ENCODE measurements at places on chromosomes 5 and 9. TPM values are rescaled to one million over a fixed set of nuclear protein-coding genes. Genes with fewer than 3 reads are reported as not detected.
A peak's percentile ranks its signal among the peaks of the same experiment; 100 is the strongest.

GRCh38 chr5:11540112-11540511, 364.1 kb downstream of the CTNND2 start:
- no peak for DNase-seq

Gene ANKDD1B
- 0.15 TPM for polyA plus RNA-seq

Gene TMEM250
- polyA plus RNA-seq = 25.9 TPM

Gene PTGDS
- polyA plus RNA-seq = 0.25 TPM

Gene C9orf43
- polyA plus RNA-seq = 0.59 TPM

Gene HSD17B3
- not detected for polyA plus RNA-seq

GRCh38 chr5:146448783-146449519, 1.8 kb downstream of the TCERG1 start:
- DNase-seq = peak; percentile 41

GRCh38 chr9:83041771-83042170, 21.2 kb downstream of the RASEF start:
- DNase-seq = no peak

DNA sequence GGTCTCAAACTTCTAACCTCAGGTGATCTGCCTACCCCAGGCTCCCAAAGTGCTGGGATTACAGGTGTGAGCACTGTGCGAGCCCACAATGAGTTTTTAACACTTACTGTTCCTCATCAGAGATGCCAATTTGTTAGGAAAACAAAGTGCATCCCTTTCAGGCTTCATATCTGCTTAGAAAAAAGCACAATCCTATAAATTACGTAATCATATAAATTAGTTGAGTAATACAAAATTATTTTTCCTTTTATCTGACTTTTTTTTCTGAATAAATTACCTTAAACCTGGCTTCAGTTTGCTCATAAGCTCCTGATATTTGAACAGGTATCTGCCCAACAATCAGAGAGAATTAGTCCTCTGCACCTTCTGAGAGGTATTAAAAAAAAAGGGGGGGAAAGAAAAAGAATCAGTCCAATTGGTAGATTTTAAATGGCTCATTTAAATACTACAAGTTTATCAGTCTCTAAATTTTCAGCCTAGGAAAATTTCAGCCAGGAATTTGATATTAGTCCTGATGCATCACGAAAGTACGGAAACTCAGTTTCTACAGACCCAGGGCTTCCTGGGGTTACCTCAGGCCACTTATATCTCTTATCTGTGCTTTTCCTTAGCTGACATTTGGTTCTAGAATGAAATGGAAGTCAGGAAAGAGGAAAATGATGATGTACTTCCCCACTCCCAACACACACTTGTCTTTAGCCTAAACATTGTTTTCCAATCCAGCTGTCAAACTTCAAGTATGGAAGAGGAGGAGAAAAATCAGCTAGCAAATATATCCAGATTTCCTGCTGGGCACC, 26.8 kb downstream of the ITGA1 start:
- DNase-seq = no peak

DNA sequence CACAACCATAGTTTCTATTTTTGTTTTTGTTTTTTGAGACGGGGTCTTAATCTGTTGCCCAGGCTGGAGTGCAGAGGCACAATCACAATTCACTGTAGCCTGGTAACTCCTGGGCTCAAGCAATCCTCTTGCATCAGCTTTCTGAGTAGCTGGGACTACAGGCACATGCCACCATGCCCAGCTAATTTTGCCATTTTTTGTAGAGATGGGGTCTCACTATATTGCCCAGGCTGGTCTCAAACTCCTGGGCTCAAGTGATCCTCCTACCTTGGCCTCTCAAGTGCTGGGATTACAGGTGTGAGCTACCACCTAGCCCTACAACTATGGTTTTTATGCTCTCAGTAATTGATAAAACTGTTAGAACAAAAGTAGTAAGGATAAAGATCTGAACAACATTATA, 147.5 kb upstream of the SHB start:
- DNase-seq = no peak

Gene TLE1
- polyA plus RNA-seq = 6.4 TPM

DNA sequence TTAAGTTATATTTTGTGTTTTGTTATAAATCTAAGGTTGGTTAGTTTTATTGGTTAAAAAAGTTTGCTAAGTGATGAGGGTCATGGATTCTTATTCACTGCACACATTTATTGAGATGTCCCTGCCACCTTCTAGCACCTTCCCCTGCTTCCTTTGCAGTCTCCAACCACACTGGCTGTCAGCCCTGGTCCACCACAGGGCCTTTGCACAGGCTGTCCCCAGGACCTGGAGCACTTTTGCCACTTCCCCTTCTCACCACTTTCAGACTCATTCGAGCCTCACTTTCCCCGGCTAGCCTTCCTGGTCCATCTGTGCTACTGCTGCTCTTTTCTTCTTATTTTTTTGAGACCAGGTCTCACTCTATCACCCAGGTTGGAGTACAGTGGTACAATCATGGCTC, 45.3 kb downstream of the ARHGAP26 start:
- no peak for DNase-seq

- DNase-seq = peak; percentile 91
Observed at GRCh38 chr5:177471610-177472356, 1.7 kb downstream of the DBN1 start.

DNA sequence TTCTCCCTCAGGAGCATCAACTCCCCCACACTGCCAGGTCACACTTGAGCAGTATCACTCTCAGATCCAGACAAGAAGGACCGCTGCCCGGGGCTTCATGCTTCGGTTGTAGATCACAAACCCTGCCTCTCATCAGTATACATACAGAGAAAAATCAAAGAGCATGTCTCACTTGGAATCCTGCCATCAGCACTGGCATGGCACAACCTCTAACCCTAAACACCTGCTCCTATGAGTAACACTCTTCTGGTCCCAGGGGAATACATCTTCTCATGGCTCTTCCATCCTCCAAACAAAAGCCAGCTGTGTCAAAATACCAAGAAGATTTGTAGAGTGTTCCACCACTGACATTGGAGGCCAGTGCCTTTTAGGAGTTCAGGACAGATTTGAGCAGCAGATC, 84.8 kb upstream of the MIER3 start:
- DNase-seq = no peak

GRCh38 chr5:11273180-11273903, 512.3 kb upstream of the DAP start:
- peak; percentile 13 for DNase-seq

GRCh38 chr5:57004800-57005199, 52.9 kb upstream of the MIER3 start:
- DNase-seq = no peak

Gene INSL6
- polyA plus RNA-seq = not detected

DNA sequence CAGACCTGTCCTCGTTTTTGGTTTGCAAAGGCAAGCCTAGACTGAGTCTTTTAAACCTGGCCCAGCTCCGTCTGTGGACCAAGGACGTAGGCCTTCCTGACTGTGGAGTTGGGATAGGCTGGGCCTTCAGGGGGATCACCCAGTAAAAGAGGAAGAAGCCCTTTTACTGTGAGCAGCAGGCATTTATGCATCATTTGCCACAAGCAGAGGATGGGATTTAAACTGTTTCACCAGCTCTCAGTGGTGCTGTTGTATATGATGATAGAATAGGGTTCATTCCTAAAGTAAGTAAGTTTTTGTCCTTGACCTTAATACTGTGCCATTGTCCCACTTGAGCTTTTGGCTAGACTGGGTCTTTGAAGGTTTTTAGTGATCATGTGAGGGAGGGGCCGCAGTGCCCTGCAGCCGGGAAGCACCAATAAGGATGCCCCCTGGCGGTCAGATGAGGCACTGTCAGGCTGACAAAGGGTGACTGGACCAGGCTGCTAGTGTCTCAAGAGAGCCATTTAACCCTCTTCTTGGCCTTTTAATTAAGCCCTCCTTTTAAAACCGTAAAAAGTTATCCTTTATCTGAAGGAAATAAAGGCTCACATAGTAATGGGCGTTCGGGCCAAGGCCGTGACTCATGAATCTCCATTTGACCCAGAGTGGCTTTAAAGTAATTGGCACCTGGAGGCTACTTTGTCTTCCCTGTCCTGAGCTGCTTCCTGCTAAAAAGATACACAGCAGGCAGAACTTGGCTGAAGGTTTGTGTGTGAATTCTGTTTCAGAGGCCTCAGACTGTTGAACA, 74.0 kb downstream of the UBAP1 start:
- peak; percentile 76 for DNase-seq

Gene PCDHGA4
- polyA plus RNA-seq = 8.6 TPM

DNA sequence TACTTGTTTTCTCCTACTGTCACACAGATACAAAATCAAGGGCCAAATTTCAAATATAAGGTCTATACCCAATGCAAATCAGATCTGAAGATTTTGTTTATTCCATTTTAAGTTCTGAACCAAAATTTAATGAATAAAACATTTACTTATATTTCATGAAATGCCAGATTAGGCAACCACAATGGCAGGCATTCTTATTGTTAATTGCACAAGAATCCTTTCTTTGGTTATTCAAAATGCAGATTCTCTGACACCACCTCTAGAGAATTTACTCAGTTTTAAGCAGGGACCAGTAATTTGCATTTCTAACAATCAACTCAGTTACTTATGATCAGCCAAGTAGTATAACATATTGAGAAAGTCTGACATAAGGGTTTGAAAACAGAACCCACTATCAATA, 972.4 kb upstream of the ACO1 start:
- DNase-seq = no peak

- DNase-seq = no peak
Observed at GRCh38 chr9:94685359-94685758, 41.1 kb upstream of the AOPEP start.

Gene FOXD4L5
- not detected for polyA plus RNA-seq

DNA sequence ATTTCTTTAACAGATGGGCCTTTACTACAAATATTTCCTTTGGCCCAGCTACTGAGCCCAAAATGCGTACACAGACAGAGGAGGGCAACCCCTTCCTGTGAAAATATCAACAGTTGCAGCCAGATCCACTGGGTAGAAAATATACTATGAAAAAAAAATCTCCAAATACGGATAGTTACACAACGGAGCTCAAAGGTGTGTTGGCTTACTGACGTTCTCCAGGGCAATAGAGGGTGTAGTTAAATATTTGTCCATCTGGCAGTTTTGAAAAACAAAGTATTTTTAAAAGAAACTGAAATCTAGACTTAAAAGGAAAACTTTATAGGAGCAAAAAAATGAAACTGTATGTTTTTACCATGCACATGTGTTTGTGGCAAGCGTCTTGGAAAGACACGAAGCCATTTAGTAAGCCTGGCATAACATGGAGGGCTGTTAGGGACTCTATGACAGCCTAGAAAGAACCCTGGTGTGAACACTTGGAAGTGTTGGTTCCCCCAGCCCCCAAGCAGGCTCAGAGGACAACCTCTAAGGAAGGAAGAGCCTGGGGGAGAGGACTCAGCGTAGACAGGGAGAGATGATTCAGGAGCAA, 157.8 kb upstream of the TRPM3 start:
- DNase-seq = no peak

- DNase-seq = no peak
Observed at GRCh38 chr5:34775886-34776285, 63.1 kb upstream of the TTC23L start.

DNA sequence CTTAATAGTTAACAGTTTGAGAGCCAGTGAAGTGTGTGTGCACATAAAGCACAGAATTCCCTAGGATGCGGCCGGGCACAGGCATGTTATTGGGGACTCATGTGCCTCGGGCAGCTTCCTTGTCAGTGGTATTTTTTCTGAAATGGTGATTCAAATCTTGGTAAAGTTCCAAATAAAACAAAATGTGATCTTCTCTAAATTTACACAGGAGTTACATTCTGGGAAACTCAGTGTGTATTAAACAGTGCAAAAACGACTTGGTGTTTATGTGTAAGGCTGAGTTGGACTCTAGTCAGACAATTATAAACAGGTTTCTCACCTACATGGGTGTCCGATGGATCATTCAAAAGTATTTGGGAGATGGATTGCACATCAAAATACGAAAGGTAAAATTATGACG, 48.9 kb downstream of the BOD1 start:
- peak; percentile 48 for DNase-seq

Measured in GM23248 (cell line).